ENCODE measurements at places on chromosomes 6 and 20.

GRCh38 chr20:1075616-1076015 is 42.8 kb upstream of the PSMF1 start:
- peak; percentile 41 for DNase-seq

DNA sequence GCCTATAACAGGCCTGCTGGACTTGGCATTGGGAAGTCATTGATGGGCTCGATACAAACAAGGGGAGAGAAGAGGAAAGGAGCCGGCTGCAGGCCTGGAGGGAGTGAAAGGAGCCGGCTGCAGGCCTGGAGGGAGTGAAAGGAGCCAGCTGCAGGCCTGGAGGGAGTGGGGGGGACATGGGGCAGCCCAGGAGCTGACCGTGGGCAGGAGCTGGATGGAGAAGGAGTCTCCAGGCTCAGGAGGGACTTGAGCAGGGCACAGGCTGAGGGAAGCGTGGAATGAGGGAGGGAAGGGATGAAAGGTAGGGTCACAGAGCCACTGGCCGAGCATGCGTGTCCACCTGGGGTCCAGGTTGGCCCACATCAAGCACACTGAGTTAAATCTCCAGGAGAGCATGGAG is 32.0 kb downstream of the RPP40 start:
- no peak for DNase-seq

- peak; percentile 20 for DNase-seq
Observed at GRCh38 chr6:56933650-56934049, 21.3 kb upstream of the BEND6 start.

- DNase-seq, result no peak
Observed at GRCh38 chr6:117555882-117556498, 46.3 kb downstream of the GOPC start.

GRCh38 chr6:113352029-113352801 is 504.9 kb upstream of the MARCKS start:
- DNase-seq, result no peak

DNA sequence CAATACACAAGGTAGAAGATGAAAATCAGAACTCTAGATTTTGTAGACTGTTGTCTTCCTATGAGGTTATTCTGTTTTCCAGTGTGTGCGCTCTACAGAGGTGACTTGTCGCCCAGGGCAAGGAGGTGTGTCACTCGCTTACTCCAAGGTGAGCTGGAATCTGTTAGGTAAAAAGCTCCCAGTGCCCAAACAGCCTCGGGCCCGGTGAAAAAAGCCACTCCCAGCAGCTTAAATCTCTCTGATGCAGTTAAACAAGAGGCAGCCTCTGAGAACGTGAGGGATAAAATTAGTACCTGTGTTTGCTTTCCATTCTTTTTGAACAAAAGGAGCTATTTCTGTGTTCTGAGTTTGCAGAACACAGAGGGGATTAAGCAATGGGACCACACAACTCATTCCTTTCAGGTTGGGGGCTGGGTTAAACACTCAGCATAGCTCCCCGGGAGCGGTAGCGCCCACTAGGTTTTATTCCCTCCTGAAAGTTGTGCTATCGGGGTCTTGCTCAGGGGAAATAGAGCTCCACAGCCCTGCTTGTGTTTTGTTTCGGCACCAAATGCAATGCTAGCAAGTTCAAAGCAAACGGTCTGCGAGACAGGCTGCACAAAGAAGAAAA is 181.2 kb downstream of the FOXA2 start:
- no peak for DNase-seq

Data from GM10248 (cell line).